ENCODE measurements at places on chromosomes 3 and 15.

GRCh38 chr3:134315286-134316106 lies 58.8 kb downstream of the AMOTL2 start:
- DNase-seq, result peak; percentile 79

DNA sequence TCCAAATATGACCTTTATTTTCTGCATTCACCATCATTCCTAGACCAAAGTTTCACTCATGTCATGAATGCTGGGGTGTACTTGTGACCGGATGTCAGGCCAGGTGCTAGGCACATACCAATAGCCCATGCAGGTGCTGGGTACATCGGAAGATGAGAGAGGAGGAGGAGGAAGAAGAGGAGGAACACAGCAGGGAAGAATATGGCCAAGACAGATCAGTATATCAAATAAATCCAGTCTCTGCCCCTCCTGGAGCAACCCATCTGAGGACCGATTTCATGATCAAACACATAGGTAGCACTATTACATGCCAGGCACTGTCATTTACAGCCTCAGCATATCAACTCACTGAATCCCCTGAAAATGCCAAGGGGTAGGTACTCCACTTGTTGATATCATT lies 3.0 kb upstream of the WNT7A start:
- DNase-seq, result no peak

DNA sequence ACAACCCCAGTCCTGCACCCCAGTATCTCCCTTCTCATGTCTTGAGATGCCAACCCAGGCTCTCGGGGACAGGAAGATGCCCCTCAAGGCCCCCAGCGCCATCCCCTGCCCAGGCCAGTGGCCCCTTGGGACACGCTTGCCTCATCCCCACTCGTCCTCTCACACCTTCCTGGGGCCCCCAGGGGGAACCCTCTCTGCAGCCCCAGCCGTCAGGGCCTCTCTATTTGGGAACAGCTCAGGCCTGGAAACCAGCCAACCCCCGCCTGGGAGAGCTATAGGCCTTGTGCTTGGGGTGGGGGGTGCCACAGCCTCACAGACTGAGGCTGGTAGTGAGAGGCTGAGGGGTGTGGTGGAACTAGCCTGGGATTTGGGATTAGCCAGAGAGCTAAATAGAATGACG lies 7.8 kb downstream of the LINGO1 start:
- DNase-seq, result no peak

GRCh38 chr3:120678331-120678947 lies 3.6 kb downstream of the HGD start:
- peak; percentile 60 for DNase-seq

DNA sequence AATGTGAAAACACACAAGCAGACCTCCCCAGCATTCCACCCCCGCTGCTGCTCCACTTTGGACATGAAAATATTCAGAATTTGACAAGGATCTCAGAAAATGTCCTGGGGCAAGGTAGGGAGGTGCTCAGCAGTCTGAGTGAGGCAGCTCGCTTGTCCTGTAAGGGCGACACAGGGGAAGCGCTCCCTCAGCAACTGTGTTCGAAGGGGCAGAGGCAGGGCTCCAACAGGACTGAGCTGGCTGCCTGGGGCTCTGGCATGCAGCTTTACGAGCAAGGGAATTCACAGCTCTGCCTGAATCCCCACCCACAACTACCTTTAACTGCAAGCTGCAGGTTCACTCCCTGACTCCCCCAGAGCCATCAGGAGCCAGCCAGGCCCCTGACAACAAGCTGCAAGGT lies 287.0 kb upstream of the LYSMD4 start:
- DNase-seq, result no peak

- DNase-seq, result no peak
These were observed 14.1 kb downstream of the CTSH start for GRCh38 chr15:78930577-78931388.

GRCh38 chr3:150458001-150458400 lies 49.9 kb downstream of the TSC22D2 start:
- no peak for DNase-seq

GRCh38 chr15:28044121-28044672 lies 54.9 kb downstream of the OCA2 start:
- no peak for DNase-seq

DNA sequence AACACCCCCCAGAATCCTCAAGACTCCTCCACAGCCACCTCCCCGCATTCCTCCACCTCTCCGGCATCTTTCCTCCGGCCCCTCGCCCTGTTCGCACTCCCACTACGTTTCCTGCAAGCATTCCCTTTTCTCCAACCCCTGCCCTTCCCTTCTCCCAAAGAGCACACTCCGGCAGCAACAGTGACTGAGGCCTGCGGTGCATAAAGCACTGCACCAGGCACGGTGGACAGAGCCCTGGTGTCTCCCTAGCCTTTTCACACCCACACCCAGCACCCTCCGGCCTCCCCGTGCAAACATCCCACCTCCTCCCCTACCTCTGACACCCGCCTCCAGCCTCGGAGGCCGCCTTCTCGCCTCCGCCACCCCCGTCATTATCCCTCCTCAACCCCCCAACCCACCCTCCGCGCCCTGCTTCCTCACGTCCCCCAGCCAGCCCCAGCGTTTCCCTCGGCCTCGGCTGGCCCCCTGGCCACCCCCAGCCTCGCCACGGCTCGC lies 577 bp downstream of the ZNF148 start:
- peak; percentile 46 for DNase-seq

DNA sequence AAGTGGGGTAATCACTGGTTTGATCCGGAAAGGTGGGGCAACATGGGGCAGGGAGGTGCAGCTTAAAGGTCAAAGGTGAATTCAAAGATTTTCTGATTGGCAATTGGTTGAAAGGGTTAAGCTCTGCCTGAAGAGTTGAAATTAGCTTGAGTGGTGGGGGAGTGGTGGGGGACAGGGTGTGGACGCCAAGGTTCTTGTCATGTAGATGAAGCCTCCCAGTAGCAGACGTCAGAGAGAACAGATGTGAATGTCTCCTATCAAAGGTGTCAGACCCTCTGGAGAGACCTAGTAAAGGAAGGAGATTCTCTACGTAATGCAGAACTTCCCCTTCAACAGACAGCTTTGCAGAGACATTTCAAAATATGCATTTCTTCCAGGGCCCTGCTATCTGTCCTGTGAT lies 62.8 kb downstream of the ABCC5 start:
- no peak for DNase-seq

DNA sequence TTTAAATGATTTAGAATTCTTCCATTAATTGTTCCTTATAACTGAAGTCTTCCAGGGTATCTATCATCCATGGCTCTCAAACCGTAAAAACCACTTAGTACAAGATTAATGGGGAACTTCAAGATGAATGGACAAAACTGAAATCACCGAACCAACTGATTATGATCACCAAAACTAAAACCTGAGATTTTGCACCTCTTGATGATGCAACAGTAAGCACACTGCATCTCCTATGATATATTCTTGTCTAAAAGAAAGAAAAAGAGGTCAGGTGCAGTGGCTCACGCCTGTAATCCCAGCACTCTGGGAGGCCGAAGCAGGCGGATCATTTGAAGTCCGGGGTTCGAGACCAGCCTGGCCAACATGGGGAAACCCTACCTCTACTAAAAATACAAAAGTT lies 3.6 kb upstream of the ISY1 start:
- DNase-seq, result no peak

DNA sequence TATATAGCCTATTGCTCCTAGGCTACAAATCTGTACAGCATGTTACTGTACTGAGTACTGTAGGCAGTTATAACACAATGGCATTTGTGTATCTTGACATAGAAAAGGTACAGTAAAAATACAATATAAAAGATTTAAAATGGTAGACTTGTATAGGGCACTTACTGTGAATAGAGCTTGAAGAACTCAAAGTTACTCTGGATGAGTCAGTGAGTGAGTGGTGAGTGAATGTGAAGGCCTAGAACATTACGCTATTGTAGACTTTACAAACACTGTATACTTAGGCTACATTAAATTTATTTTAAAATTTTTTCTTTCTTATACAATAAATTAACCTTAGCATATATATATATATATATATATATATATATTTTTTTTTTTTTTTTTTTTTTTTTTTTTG lies 140.0 kb upstream of the UBE2E1 start:
- DNase-seq, result no peak

GRCh38 chr15:64990168-64990470 lies 405 bp upstream of the SPG21 start:
- no peak for DNase-seq

- DNase-seq, result no peak
These were observed 70.2 kb upstream of the ZBTB20 start for GRCh38 chr3:115217292-115217677.

GRCh38 chr3:16907243-16907642 lies 22.5 kb downstream of the PLCL2 start:
- DNase-seq, result no peak

GRCh38 chr3:23762759-23763477 lies 42.8 kb upstream of the UBE2E1 start:
- DNase-seq, result no peak

GRCh38 chr3:85068911-85069310 lies 110.1 kb downstream of the CADM2 start:
- DNase-seq, result no peak

DNA sequence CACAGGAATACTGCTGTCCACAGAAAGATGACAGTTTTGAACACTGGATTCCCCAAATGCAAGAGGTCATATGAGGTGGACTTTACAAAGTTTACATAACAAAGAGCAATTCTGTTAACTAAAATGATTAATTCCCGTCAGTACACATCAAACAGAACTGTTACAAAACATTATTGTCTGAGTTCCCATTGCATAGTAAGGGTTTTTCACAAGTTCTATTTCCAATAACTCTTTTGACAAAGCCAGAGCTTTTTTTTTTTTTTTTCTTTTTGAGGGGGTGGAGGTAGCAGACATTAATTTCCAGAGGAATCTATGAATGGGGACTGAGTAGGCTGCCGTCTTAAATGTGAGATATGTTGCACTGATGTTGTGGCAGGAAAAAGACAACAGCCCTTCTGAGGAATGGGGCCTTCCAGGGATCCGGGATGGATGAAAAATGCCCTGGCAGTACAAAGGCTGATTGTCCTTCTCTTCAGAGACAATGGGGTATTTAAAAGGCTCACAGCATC lies 178.1 kb upstream of the KBTBD8 start:
- no peak for DNase-seq

All from kidney capillary endothelial cell (primary cell).